ENCODE measurements at places on chromosomes 6 and 20. TPM values are rescaled to one million over a fixed set of nuclear protein-coding genes. Genes with fewer than 3 reads are reported as not detected.

Gene BMP7
- total RNA-seq = not detected

Gene TTBK1
- total RNA-seq = 0.08 TPM

Gene HUS1B
- 4.5 TPM for total RNA-seq

DNA sequence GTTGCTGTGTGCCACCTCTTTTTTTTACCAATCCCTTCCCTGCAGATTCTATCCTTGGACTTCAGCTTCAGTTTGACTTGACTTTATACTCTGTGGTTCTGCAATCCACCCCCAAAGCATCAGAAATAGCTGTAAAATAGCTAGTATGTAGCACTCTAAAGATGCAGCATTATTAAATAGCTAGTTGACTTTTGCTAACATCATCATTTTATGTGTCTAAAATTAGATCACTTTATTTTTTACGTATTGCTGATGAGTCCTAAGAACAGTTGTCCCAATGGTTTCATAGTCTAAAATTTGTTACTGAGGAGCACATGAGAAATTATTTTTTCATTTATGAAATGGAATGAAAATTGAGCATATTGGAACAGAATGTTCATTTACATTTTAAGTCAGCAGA lies 138.2 kb downstream of the NKAIN2 start:
- DNase-seq = no peak

DNA sequence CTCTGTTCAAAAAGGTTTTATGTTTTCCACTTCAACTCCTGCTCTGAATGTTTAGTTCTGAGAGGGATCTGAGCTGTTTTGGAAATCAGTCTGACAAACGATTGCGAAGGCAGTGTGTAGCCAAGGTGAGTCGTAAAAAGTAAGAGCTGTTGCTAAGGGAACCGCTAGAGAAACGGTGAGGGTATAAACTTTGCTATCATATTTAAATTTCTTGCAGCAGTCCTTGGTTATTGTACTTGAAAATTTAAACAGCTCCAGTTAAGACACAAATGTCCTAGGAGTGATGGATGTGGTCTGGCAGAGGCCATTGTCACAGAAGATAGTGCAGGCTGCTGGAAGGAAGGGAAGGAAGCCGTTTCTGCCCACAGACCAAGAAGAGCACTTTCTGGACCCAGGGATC lies 64.9 kb upstream of the CITED2 start:
- DNase-seq = no peak

- DNase-seq = no peak
Measured at GRCh38 chr20:10432079-10432478, 1.9 kb downstream of the MKKS start.

All from CD8-positive, alpha-beta T cell (primary cell).